Activated naive CD4-positive, alpha-beta T cell treated with Interleukin-2 at 50 U/mL for 16 hours (primary cell): ENCODE measurements at places on chromosomes 1 and 21.
A peak's percentile ranks its signal among the peaks of the same experiment; 100 is the strongest.

GRCh38 chr1:23825076-23825761 lies at the start of gene HMGCL:
Gene HMGCL (minus strand): TSS chr1:23825429. CDS start chr1:23825415, 14 bp downstream.
- DNase-seq, result peak; percentile 91

DNA sequence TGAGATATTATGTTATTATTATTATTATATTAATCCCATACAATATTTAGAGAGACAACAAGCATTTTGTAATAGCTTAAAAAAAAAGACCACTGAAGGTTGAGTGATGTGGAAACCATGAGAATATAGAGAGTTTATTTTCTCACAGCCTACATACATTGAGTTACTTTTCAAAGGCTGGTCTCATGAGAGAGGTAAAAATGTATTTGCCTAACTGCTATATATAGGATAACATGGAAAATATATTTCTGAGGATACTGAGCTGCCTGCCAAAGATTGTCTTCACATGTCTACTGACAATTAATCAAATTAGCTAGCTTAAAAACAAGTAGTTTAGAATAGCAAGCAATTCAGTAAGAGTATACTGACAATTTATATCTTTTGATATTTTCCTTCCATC lies 192.2 kb upstream of the NRIP1 start:
- no peak for DNase-seq

GRCh38 chr1:155424091-155424490 lies 103.4 kb downstream of the RUSC1 start:
- DNase-seq, result no peak

DNA sequence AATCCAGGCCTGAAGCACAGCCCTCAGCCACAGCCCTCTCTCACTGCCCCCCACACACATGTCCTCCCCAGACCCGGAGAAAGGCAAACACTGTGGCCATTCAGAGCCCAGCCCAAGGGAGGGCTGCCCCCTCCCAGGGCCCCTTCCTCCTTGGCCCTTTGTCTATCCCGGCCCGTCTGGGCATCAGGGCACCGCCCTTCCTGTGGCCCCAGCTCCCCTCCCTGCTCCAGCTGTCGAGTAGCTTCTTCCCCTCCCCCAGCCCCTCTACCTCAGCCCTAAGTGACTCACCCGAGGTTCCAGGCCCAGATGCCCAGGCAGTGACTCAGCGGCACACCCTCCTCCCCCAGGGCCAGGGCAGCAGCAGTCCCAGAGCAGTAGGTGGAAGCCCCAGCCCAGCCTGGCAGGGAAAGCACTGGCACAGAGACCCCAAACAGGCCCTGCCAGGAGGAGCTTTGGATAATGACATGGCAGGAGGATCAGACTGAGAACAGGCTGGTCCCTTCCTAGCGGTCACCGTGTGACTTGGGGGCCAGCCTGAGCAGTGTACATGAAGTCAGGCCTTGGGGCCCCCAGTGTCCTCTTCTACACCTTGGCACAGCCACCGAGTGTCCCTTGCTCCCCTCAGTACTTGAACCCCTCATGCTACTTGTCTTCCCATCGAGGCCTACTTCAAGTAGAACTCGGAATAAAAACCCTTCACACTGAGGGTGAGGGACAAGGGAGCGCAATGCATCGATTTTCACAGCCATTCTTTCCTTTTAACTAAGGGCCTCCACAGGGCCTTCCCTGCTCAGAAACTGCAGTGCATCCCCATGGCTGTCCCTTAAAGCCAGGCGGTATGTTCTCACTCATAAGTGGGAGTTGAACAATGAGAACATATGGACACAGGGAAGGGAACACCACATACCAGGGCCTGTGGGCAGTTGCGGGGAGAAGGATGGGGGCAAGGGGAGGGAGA lies 1.0 kb upstream of the S100A2 start:
- DNase-seq, result peak; percentile 89

- no peak for DNase-seq
Observed at GRCh38 chr1:235019471-235019870, 109.2 kb downstream of the TOMM20 start.

- no peak for DNase-seq
Observed at GRCh38 chr1:94004924-94005323, 95.7 kb upstream of the GCLM start.

GRCh38 chr1:86648255-86648654 lies 56.1 kb upstream of the SH3GLB1 start:
- DNase-seq, result no peak

DNA sequence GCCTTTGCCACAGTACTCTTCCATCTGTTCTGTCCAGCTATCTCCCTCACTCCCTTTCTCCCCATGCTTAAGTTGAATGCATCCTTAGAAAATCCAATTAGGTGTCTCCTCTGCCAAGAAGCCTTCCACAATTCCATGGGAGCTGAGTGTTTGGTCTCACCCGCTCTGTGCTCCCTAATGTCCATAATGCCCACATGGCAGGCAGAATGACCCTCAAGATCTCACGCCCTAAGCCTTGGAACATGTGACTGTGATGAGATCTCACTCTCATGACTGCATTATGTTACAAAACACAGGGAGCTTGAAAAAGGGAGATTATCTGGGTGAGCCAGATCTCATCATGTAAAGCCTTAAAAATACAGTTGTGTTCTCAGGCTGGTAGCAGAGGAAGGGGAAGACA lies 229.4 kb downstream of the OMA1 start:
- no peak for DNase-seq

GRCh38 chr1:226443439-226443838 lies 35.5 kb upstream of the PARP1 start:
- no peak for DNase-seq

GRCh38 chr21:18812308-18812707 lies 408.7 kb upstream of the TMPRSS15 start:
- DNase-seq, result no peak

- peak; percentile 10 for DNase-seq
Observed at GRCh38 chr21:33078907-33079582, 9.1 kb downstream of the OLIG1 start.

DNA sequence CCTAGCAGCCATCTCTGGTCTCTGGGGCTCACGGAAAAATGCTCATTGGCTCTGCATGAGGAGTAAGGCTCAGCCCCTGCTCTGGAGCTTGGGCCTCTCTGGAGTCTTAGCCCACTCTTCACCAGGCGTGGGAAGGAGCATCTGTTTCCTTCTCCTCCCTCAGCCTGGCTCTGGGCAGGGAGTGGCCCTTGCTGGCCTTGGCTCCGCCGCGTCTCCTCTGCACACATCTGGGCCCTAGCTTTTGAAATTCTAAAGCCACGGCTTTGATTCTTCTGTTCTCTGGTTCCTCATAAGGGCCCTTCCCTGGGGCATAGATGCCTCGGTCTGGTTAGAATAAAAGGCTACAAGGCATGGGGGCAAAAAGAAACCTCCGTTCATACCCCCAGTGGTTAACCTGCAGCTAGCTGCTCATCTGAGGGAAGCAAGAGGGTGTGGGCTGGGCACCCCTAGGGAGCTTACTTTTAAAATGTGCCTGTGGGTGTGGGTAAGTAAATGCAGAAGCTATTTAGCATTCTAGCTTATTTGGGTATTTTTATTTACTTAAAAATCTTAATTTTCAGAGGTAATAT lies 145.6 kb downstream of the CAMTA1 start:
- DNase-seq, result no peak

- no peak for DNase-seq
Observed at GRCh38 chr1:46133181-46133658, 791 bp upstream of the PIK3R3 start.

- DNase-seq, result no peak
Observed at GRCh38 chr1:44660176-44660575, 14.1 kb downstream of the TMEM53 start.

- no peak for DNase-seq
Observed at GRCh38 chr21:26020510-26020909, 150.1 kb downstream of the APP start.
